Gastroesophageal sphincter (tissue), 4 donors: ENCODE measurements at places on chromosomes 7 and 10. TPM values are rescaled to one million over a fixed set of nuclear protein-coding genes. Genes with fewer than 3 reads are reported as not detected.

- ATAC-seq: no peak
Observed at GRCh38 chr10:31099094-31099493, 67.4 kb upstream of the ZNF438 start.

DNA sequence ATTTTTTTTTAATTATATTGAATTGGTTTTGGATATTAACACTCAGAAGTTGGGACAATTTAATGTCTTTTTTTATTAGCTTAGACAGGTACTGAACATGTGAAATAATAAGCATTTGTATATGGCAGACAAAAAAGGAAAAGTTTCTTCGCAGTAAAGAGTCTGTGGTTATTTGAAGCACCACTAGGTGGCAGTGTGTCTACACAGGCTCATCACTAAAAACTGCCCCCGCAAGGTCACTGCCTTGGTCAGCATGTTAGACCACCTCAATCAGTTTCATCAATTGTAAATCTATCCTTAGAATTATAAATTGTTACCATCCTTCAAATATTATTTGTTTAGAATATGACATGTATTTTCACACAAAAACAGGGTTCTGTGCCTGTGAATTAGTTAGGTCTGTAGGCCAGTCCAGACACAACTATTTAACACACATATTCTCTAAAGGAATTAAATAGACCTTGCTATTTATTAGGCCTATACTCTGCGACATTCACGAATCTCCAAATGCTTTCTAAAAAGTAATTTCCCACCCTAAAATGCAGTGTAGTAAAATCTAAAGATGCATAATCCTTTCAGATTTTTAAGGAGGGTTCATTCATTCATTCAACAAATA is 17.0 kb downstream of the PNLIPRP3 start:
- ATAC-seq: no peak

DNA sequence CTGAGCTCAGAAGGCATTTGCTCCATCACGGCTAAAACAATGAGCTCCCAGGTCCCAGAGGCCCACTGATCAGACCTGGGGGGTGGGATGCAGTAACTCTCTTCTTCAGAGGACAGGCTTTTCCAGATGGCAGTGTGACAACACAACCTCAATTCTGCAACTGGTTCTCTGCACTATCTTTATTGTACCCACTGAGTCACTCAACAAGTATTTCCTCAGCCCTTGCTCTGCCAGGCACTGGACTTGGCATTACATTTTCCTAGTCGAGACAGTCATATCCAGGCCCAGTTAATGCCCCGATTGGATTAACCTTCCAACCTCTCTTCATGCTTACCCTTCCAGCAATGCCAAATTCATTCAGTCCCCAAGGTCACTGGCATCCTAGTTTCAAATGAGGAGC is 72.6 kb downstream of the JAZF1 start:
- ATAC-seq: no peak

Gene ZNF107
- 2.7 TPM for total RNA-seq

Gene BRAF
- total RNA-seq: 49.9 TPM
